Urinary bladder (tissue), 4 donors: ENCODE measurements at places on chromosomes 13 and 19. TPM values are rescaled to one million over a fixed set of nuclear protein-coding genes. Genes with fewer than 3 reads are reported as not detected.

GRCh38 chr19:56942756-56943155 is 102.2 kb upstream of the PEG3 start:
- no peak for DNase-seq

- DNase-seq, result no peak
These were observed 10.9 kb downstream of the IGFLR1 start for GRCh38 chr19:35731353-35731752.

DNA sequence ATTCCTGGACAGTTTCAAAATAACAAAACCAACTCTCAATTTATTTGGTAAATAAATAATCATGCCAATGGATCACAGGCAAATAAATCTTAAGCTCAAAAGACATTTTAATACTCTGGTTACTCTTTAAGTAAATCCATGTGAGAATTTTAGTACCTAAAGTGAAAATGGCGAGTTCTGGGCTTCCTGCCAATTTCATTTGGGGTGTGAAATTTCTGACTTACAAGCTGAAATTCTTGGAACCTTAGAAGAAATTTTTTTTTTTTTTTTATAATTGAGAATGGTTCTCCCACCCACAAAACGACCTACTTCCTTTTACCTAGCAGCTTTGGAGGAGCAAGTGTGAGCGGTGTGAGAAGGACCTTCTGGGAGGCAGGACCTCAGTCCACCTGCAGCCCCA is 354.5 kb upstream of the NBEA start:
- DNase-seq, result no peak

DNA sequence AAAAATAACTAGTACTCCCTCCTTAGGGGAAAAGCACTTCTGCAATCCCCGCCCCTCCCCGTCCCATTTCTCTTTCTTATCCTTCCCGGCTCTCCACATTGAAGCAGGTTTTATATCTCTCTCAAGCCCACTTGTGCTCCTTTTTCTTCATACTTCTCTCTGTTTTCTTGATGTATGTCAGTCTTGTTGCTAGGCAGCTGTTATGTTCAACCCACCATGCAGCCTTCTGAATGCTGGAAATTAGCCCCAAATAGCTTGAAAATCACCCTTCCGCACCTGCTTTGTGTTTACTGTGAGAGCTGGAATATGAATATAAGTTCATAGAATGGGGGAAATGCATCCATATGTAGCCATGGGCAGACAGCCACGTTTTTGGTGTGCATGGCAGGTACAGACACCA is 461.4 kb downstream of the MYO16 start:
- no peak for DNase-seq

DNA sequence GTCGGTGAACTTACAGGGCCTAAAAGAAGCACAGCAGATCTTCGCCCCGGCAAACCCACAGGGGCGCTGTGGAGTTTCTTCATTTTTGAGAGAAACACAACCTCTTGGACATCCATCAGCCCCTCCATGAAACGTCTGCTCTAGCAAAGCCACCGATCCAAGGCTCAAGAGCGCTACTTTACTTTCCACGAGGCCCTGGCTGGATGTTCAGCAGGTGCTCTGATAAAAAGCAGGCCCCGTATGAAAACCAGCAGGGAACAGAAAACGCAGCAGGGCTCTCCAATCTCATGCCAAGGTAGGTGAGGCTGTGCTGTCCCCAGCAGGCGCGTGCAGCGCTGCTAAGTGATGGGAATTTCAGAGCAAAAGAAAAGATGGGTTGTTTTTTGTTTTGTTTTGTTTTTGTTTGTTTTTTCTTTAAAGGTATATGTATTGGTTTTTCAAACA is 86.7 kb downstream of the IRS2 start:
- DNase-seq, result no peak

GRCh38 chr13:71962735-71963134 is 95.7 kb upstream of the DACH1 start:
- no peak for DNase-seq

DNA sequence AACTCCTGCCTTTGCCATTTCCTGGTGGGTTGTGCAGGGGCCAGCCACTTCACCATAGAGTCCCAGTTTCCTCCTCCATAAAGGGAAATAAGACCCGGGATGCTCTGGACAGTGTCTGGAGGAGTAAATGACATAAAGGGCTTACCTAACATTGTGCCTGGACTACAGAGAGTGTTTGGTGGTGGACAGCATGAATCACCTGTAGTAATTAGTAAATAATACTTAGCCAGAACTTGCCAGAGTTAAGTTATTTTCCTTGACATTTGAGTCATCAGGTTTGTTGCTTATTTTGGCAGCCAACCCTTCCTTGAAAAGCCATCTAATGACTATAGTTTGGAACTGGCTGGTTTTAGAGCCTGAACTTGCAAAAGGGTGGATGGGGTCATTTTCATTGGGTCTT is 159.2 kb downstream of the SLC7A1 start:
- no peak for DNase-seq

- DNase-seq, result no peak
These were observed 240.9 kb downstream of the LIG4 start for GRCh38 chr13:107974409-107974808.

ZNF555 gene
- 14.8 TPM for total RNA-seq

SLC6A16 gene
- total RNA-seq, result 0.26 TPM

C19orf67 gene
- not detected for total RNA-seq

ANGPTL8 gene
- not detected for total RNA-seq
